ENCODE measurements at places on chromosomes 16 and 17.

DNA sequence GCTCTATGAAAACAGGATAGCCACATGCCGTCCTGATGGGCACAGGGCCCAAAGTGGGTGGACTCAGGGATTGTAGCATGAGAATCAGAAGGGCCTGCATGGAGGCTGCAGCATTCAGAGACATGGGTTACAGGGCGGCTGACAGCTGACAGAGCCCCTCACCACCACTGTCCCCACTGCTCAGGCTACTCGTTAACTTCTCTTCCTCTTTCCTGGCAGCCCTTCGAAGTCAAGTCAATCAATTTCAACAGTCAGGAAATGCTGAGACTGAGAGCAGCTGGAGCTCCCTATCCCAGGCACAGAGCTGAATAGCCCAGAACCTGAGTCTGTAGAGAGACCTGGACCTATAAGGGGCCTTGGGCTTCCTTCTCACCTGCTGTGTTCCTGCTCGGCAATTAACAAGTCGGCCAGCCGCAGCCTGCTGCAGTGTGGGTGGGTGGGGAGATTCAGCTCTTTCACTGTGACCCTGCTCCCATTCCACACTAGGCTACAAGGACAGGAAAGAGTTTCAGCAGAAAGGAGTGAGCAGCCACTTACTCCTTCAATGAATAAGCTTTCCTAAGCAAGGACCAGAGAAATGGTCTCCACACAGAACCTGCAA, 76.9 kb downstream of the TEX14 start:
- DNase-seq, result no peak

DNA sequence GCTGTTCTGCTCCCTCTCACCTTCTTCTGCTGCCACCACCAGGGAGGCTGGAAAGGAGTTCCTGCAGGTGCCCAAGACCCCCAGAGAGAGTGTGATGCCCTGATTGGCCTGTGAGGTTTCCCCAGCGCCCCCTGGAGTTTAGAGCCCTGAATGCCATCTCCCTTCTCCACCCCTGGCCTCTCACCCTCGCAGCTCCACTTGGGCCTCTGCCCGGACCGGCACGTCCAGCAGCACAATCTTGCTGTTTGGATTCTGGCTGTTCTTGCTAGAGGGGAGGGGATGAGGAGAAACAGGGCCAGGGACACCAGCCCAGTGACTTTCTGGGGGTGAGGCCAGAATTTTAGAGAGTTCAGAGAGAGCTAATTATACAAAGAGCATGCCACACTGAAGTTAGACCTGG, 12.5 kb upstream of the FAM171A2 start:
- DNase-seq, result peak; percentile 78

DNA sequence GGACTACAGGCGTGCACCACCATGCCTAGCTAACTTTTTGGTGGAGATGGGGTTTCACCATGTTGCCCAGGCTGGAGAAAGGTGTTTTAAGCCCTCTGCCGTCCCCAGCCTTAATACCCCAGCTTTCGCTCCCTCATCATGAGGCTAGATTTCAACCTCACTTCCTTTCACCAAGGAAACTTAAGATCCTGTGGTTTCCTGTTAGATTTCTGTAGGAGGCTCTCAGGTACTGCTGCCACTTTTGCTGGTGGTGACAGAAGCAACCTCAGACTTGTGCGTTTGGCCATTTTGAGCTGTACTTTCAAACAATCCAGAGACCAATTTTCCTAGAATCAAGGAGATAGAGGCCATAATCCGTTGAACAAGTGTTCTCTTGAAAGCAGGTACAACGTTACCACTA, 36.2 kb downstream of the MPHOSPH6 start:
- no peak for DNase-seq

- no peak for DNase-seq
Measured at GRCh38 chr16:85557971-85558657, 55.0 kb upstream of the GSE1 start.

- no peak for DNase-seq
Measured at GRCh38 chr17:13182854-13183253, 165.0 kb upstream of the ELAC2 start.

DNA sequence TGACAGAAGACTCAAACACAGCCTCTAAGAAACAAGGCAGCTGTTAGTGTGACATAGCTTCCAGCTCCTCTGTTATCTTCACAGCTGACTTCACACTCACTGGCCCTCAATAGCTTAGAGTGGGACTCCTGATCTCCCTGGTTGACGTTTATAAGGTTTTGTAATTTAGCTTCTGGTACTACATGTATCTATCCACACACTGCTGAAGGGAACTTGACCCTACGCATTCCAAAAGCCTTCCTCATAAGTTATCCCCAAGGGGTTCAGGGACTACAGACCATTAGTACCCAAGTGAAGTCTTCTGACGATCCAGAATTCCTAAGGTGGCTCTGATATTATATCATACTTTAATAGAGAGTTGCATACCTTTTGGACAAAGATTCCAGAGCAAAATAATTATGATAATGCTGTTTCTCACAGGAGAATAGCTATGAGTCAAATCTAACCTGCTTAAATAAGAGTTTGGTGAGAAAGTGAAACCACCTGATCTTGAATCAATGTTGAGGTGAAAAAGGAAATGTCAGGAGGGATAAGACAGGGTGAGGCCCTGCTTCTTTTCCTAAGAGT, 14.5 kb downstream of the ACACA start:
- no peak for DNase-seq

- no peak for DNase-seq
Measured at GRCh38 chr16:46649588-46650253, 28.5 kb upstream of the SHCBP1 start.

DNA sequence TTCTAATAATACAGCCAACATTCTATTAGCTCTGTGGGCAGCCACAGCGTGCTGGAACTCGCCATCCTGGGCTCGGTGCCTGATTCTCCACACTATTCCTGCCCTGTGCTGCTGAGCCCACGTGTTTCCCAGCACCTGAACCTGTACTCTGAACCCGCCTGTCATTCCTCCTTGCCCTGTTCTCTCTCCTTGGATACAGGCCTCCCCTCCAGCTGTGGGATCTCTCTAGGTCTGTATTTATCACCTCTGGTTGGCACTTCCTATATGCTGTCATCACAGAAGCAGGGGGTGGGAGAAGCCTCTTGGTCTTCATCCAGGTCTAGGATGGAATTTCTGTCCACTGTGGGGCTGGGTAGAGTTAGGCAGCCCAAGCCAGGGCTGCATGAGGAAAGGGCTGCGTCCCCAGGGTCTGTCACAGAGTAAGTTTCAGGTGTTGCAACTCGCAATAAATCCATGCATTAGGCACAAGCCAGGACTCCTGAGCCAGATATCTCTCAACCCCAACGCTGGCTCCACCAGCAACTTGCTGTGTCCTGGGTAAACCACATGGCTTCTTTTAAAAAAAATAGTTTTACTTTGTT, 56.0 kb downstream of the ABAT start:
- DNase-seq, result no peak

DNA sequence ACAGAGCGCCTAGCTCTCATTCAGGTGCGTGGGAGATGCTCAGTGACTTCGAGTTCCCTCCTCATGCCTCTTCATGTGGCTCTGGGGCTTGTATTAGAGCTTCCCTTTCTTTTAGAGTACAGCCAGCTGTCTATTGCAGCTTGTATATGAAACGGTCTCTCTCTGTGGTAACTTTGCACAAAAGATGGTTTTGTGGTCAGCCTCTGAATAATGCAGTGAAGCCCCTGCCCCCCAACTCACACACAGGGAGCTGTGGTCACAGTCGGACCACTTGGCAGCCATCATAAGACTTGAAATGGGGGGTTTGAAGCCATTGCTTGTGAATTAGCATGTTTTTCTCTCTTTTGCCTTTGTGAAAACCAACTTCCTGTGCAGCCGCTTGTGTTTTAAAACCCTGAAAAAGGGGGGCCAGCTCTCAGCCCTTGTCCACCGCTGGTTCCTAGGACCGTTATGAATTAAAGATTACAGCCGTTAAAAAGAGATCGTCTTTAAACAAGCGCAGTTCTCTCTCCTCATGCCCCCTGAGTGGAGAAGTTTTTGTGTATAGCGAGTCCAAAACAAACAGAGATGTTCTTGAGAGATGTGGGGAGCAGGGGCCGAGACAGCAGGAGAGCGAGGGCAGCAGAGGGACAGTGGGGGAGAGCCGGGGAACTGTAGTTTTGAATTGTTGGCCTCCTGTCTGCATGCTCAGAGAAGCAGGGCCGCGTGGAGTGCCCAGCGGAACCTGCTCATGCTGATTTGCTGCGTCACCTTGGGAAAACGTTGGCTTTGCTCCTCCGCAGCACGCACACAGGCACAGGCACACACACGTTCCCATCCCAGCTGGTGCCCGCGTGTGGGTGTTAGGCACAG, 199.0 kb downstream of the MSI2 start:
- DNase-seq, result peak; percentile 38

- DNase-seq, result peak; percentile 87
Measured at GRCh38 chr17:35432176-35433074, at the start of gene SLFN12. TSS of gene SLFN12 (minus strand) at chr17:35432500. CDS start at chr17:35423028, 9,472 bp downstream.

DNA sequence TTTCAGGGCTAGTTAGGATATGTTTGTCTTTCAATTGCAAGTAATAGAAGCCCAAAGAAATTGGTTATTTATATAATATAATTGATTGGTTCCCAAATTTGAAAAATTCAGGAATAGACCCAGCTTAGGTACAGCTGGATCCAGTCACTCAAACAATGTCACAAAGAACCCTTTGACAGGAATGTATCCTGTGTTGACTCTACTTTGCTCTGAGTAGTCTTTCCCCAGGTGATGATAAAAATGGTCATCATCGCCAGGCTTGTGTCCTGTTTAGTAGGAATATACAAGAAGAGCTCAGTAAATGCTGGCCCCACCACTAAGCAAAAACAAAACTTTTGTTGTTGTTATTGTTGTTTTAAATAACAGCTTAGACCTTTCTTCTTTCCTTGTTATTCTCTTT, 35.0 kb downstream of the MAPT start:
- no peak for DNase-seq

DNA sequence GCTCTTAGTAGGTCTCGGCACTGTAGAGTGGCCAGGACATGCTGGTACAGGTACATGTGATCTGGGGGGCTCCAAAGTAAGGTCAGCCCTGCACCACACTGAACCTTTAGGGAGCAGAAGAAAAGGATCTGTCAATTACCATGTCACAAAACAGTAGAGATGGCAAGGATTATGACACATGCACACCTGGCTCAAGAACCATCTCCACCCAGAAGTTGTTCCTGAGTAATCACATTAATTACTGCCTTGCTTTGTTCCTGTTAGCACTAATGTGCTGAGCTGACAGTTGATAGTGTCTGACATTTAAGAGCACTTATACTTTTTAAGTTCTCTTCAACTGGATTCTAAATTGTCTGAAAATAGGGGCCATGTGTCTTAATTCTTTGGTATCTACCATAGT, 9.5 kb downstream of the BLTP2 start:
- no peak for DNase-seq

- no peak for DNase-seq
Measured at GRCh38 chr16:81621496-81621895, 157.6 kb upstream of the PLCG2 start.

GRCh38 chr17:45844695-45845375, at the start of gene SPPL2C:
TSS of gene SPPL2C (plus strand) at chr17:45844881. CDS start at chr17:45844907, 26 bp downstream.
- no peak for DNase-seq

- DNase-seq, result no peak
Measured at GRCh38 chr16:62539657-62540056, 503.4 kb upstream of the CDH8 start.

DNA sequence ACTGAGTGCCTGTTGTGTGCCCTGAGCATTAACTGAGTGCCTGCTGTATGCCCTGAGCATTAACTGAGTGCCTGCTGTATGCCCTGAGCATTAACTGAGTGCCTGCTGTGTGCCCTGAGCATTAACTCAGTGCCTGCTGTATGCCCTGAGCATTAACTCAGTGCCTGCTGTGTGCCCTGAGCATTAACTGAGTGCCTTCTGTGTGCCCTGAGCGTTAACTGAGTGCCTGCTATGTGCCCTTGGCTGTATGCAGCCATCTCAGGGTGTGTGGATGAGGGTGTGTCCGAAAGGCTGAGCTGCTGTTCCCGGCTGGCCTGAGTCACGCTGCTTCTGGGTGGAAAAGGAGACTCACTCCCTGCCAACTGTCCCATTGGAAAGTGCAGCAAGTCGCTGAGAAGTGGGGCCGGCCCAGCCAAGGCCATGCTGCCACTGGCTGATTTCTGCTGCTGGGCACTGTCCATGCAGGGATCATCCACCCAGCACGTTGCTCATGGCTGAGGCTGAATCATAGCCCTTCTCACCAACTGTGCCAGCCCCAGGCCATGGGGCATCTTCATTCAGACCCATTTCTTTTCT, 113.8 kb downstream of the OR1D5 start:
- no peak for DNase-seq

GRCh38 chr17:77396610-77397009, 255.8 kb downstream of the SEC14L1 start:
- no peak for DNase-seq

DNA sequence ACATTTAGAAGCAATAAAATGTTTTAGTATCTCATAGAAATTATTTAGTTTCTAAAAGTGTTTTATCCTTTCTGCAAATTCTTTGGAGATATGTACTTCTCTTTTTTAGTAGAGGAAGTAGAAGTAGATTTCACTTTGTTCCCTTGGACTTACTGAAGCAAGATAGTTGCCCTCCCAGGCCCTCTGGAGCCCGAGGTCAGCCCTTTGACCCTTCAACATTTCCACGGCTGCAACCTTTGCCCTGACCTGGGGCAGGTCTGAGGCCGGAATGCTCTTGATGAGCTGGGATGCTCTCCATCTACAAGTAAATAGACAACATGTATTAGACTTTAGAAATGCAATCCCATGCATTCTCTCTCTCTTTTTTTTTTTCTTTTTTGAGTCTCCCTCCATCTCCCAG, 167.5 kb downstream of the CDK5R1 start:
- DNase-seq, result no peak

DNA sequence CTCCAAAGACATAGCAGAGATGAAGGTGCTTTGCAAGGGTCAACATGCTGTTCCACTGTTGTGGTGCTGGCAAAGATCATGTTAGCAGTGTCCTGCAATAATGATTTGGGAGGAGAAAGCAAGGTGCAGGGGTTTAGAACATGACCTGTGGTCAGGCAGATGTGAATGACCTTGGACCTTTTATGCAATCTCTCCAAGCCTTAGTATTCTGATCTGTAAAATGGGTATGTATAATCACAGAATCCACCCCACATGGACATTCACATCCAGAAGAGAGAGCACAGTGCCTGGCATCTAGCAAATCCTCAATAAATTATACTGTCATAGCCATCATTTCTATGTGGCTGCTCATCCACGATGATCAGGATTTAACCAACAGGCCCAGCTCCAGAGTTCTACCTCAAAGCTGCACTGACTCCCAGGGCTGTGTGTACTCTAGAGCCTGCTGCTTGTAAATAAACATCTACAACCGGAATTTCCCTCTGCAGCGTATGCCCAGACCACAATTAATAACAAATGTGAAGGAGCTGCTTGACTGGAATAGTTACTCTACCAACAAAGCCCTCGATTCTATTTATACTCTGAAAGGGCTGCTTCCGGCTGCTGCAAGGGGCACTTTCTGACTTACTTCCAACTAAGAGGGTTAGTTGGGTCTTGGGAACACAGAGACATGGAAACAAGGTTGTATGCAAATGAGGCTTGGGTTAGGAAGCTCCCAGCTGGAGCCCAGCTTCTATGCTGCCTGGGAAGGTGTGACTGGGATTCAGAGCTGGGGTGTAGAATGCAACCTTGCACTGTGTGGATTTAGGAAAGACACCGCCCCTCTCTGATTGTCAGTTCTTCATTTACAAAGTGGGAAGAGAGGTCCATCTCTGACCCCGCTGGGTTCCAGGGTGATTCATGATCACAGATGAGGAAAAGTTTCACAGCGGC, 265.2 kb downstream of the XYLT1 start:
- no peak for DNase-seq

GRCh38 chr17:13593021-13593751, 8.5 kb downstream of the HS3ST3A1 start:
- DNase-seq, result no peak

Measured in testis (tissue), 5 donors.